ENCODE measurements at places on chromosomes 4 and X. TPM values are rescaled to one million over a fixed set of nuclear protein-coding genes. Genes with fewer than 3 reads are reported as not detected.
A peak's percentile ranks its signal among the peaks of the same experiment; 100 is the strongest.

DNA sequence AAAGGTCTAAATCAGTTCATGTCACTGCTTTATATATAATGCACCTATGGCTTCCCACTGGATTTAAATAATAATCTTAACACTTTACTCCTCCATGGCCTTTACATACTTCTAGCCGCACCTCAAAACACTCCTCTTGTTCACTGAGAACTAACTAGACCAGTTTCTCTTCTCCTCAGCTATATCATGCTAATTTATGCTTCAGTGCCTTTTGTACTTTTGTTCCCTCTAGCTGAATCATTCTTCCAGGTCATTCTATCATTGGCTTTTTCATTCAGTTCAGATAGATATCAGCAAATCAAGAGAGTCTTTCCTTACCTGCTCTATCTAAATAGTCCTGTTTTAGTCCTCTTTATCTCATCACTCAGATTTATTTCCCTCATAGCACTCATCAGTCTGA lies 64.2 kb downstream of the TET2 start:
- H3K36me3 ChIP-seq = peaks cover 16% of the 10 kb centered on the region
- no peaks in the 10 kb centered on the region for H3K27me3 ChIP-seq
- H3K4me3 ChIP-seq = no peak overlapping the region
- DNase-seq = no peak

- peaks cover 15% of the 10 kb centered on the region for H3K36me3 ChIP-seq
- peak overlapping the region; percentile 95 for H3K4me3 ChIP-seq
- H3K4me1 ChIP-seq = peaks cover 44% of the 10 kb centered on the region
- H3K27me3 ChIP-seq = no peaks in the 10 kb centered on the region
- peak overlapping the region; percentile 100 for H3K27ac ChIP-seq
Observed at GRCh38 chr4:102869569-102870197, 891 bp downstream of the CISD2 start.

GRCh38 chrX:17549107-17549651 lies 174.2 kb downstream of the NHS start:
- H3K36me3 ChIP-seq = no peaks in the 10 kb centered on the region
- peaks cover 35% of the 10 kb centered on the region for H3K4me1 ChIP-seq
- peaks cover 17% of the 10 kb centered on the region for H3K27me3 ChIP-seq

- DNase-seq = no peak
- peaks cover 36% of the 10 kb centered on the region for H3K4me1 ChIP-seq
- no peaks in the 10 kb centered on the region for H3K36me3 ChIP-seq
- H3K27me3 ChIP-seq = no peaks in the 10 kb centered on the region
- H3K27ac ChIP-seq = no peak overlapping the region
Observed at GRCh38 chr4:102505708-102506107, 4.5 kb downstream of the NFKB1 start.

Gene UPF3B
- total RNA-seq = 20.7 TPM

GRCh38 chrX:79162076-79162475 lies 17.6 kb downstream of the GPR174 start:
- no peak overlapping the region for H3K4me3 ChIP-seq
- no peaks in the 10 kb centered on the region for H3K4me1 ChIP-seq
- no peak overlapping the region for H3K27ac ChIP-seq
- H3K27me3 ChIP-seq = no peaks in the 10 kb centered on the region

DNA sequence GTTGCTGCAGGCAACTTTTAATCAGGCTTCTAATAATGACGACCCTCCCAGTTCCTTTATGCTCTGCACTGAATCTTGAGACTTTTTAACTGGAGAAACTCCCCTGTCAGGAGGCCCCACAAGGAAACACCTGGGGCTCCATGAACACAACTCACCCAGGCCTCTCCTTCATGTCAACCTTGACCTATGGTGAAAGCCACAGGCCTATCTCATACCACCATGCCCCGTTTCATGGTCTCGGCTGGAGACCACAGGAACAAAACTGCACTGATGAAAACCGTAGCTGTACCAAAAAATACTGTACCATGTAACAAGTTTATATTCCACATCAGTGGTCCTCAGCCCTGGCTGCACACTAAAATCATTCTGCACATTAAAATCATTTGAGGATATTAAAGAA lies 57.0 kb downstream of the ZNF827 start:
- H3K4me1 ChIP-seq = peaks cover 51% of the 10 kb centered on the region
- no peak overlapping the region for H3K4me3 ChIP-seq
- no peaks in the 10 kb centered on the region for H3K27me3 ChIP-seq
- H3K27ac ChIP-seq = peak overlapping the region; percentile 88
- H3K36me3 ChIP-seq = peaks cover 26% of the 10 kb centered on the region

- H3K27ac ChIP-seq = peak overlapping the region; percentile 92
- H3K4me1 ChIP-seq = peaks cover 80% of the 10 kb centered on the region
- H3K4me3 ChIP-seq = peak overlapping the region; percentile 37
- H3K27me3 ChIP-seq = no peaks in the 10 kb centered on the region
Observed at GRCh38 chr4:3388471-3389232, 53.1 kb upstream of the HGFAC start.

- no peak overlapping the region for H3K27ac ChIP-seq
- H3K27me3 ChIP-seq = no peaks in the 10 kb centered on the region
- no peak overlapping the region for H3K4me3 ChIP-seq
- no peaks in the 10 kb centered on the region for H3K36me3 ChIP-seq
- DNase-seq = no peak
Observed at GRCh38 chrX:51507551-51507950, 11.2 kb upstream of the NUDT11 start.

- peaks cover 3% of the 10 kb centered on the region for H3K36me3 ChIP-seq
- H3K4me1 ChIP-seq = no peaks in the 10 kb centered on the region
- no peak for DNase-seq
- H3K27ac ChIP-seq = no peak overlapping the region
- H3K27me3 ChIP-seq = no peaks in the 10 kb centered on the region
Observed at GRCh38 chr4:95585016-95585695, 36.4 kb upstream of the UNC5C start.

Gene SMIM43
- not detected for total RNA-seq

GRCh38 chr4:83152746-83153145 lies 38.2 kb upstream of the PLAC8 start:
- no peaks in the 10 kb centered on the region for H3K36me3 ChIP-seq
- no peak overlapping the region for H3K4me3 ChIP-seq
- no peaks in the 10 kb centered on the region for H3K27me3 ChIP-seq
- no peak overlapping the region for H3K27ac ChIP-seq
- DNase-seq = no peak

DNA sequence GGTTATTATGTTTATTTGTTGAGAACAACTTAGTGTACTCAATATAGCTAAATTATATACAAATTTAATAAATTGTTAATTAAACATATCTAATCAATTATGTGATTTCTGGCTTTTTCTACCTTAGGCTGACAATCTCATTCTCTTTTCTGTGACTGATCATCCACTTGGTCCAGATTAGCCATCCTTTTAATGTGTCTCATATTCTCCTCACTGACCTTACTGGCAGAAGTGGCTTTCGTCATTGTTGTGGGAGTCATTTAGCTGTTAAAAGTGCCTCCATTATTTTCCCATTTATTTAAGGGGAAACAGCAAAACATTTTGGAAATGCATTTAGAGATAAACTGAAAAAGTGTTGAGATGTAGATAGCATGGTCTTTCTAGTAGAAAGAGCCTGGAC lies 172.2 kb downstream of the CCSER1 start:
- no peaks in the 10 kb centered on the region for H3K36me3 ChIP-seq
- H3K4me3 ChIP-seq = no peak overlapping the region
- H3K4me1 ChIP-seq = no peaks in the 10 kb centered on the region
- H3K27ac ChIP-seq = no peak overlapping the region

GRCh38 chrX:31338991-31339350 lies 267.1 kb upstream of the FTHL17 start:
- H3K27me3 ChIP-seq = no peaks in the 10 kb centered on the region
- no peak for DNase-seq
- H3K27ac ChIP-seq = no peak overlapping the region
- peaks cover 41% of the 10 kb centered on the region for H3K4me1 ChIP-seq
- no peak overlapping the region for H3K4me3 ChIP-seq
- H3K36me3 ChIP-seq = no peaks in the 10 kb centered on the region

- peak overlapping the region; percentile 59 for H3K27ac ChIP-seq
- H3K4me3 ChIP-seq = no peak overlapping the region
- no peaks in the 10 kb centered on the region for H3K27me3 ChIP-seq
- peaks cover 42% of the 10 kb centered on the region for H3K4me1 ChIP-seq
- no peak for DNase-seq
- peaks cover 9% of the 10 kb centered on the region for H3K36me3 ChIP-seq
Observed at GRCh38 chr4:118898684-118899138, 10.1 kb downstream of the SYNPO2 start.

Gene TMEM175
- 32.5 TPM for total RNA-seq

GRCh38 chrX:150627957-150628356 lies 59.5 kb downstream of the MTM1 start:
- H3K4me3 ChIP-seq = no peak overlapping the region
- no peak for DNase-seq
- peaks cover 17% of the 10 kb centered on the region for H3K36me3 ChIP-seq
- H3K4me1 ChIP-seq = peaks cover 12% of the 10 kb centered on the region
- no peak overlapping the region for H3K27ac ChIP-seq
- no peaks in the 10 kb centered on the region for H3K27me3 ChIP-seq

- H3K36me3 ChIP-seq = no peaks in the 10 kb centered on the region
- H3K27ac ChIP-seq = peak overlapping the region; percentile 39
- H3K4me1 ChIP-seq = peaks cover 36% of the 10 kb centered on the region
- no peak overlapping the region for H3K4me3 ChIP-seq
- H3K27me3 ChIP-seq = no peaks in the 10 kb centered on the region
Observed at GRCh38 chr4:137668885-137669545, 136.7 kb upstream of the PCDH18 start.

- no peaks in the 10 kb centered on the region for H3K27me3 ChIP-seq
- H3K4me3 ChIP-seq = no peak overlapping the region
- H3K36me3 ChIP-seq = peaks cover 65% of the 10 kb centered on the region
Observed at GRCh38 chr4:761086-761485, 55.5 kb downstream of the PCGF3 start.

Gene SULT1B1
- 0.34 TPM for total RNA-seq

- DNase-seq = no peak
- H3K27ac ChIP-seq = no peak overlapping the region
- H3K4me1 ChIP-seq = no peaks in the 10 kb centered on the region
- peaks cover 3% of the 10 kb centered on the region for H3K27me3 ChIP-seq
- no peaks in the 10 kb centered on the region for H3K36me3 ChIP-seq
Observed at GRCh38 chrX:136065044-136065671, 79.9 kb downstream of the SLC9A6 start.

GRCh38 chr4:101253121-101253520 lies 94.2 kb downstream of the PPP3CA start:
- peaks cover 9% of the 10 kb centered on the region for H3K4me1 ChIP-seq
- H3K36me3 ChIP-seq = no peaks in the 10 kb centered on the region
- H3K4me3 ChIP-seq = no peak overlapping the region
- H3K27ac ChIP-seq = no peak overlapping the region

Gene FAM50A
- total RNA-seq = 54.1 TPM

GRCh38 chr4:7425124-7425523 lies 9.6 kb downstream of the PSAPL1 start:
- peaks cover 14% of the 10 kb centered on the region for H3K4me1 ChIP-seq
- no peak overlapping the region for H3K27ac ChIP-seq
- H3K27me3 ChIP-seq = no peaks in the 10 kb centered on the region
- DNase-seq = no peak

DNA sequence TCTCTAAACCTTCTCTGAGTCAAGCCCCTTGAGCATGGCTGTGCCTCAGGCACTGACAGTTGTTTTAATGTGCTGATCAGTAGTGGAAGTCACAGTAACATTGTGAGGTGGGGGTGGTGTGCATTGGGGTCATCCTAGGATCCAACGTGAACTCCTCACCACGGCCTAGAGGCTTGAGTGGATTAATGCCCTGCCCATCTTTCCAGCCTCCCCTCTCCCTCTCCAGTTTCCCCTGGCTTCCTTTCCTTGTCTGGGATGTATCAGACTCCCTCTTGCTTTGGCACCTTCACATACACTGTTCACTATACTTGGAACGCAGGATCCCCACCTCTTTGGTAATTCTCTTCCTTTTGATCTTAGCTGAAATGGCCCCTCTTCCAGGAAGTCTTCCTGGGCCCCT lies 13.3 kb upstream of the PJA1 start:
- no peak overlapping the region for H3K27ac ChIP-seq
- no peak for DNase-seq
- peaks cover 10% of the 10 kb centered on the region for H3K27me3 ChIP-seq
- peaks cover 4% of the 10 kb centered on the region for H3K4me1 ChIP-seq
- H3K4me3 ChIP-seq = no peak overlapping the region

Gene DOCK11
- total RNA-seq = 53.6 TPM

GRCh38 chr4:36310793-36311192 lies 29.4 kb downstream of the DTHD1 start:
- H3K4me3 ChIP-seq = no peak overlapping the region
- peaks cover 7% of the 10 kb centered on the region for H3K27me3 ChIP-seq
- H3K36me3 ChIP-seq = no peaks in the 10 kb centered on the region
- no peak overlapping the region for H3K27ac ChIP-seq
- no peak for DNase-seq

- no peaks in the 10 kb centered on the region for H3K36me3 ChIP-seq
- H3K27me3 ChIP-seq = no peaks in the 10 kb centered on the region
- no peaks in the 10 kb centered on the region for H3K4me1 ChIP-seq
- H3K4me3 ChIP-seq = no peak overlapping the region
Observed at GRCh38 chrX:122087341-122087740, 1039.9 kb downstream of the GLUD2 start.

DNA sequence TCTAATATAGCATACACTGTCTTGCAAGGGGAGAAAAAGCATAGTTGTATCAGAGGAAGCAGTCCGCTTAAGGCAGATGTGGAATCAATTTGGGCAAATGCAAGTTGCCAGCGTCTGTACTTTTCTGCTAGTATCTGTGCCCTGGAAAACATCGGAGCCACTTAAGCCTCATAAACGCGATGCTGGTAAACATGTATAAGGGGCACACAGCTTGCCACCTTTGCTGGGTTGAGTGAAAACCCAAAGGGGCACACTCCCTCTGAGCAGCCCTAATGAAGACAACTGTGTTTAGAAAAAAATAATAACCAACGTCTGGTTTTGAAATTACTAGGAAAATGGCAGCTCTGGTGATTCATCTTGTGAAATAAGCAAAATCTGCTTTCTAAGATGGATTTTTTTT lies 24.3 kb downstream of the SMIM20 start:
- no peak for DNase-seq
- no peaks in the 10 kb centered on the region for H3K36me3 ChIP-seq
- peaks cover 2% of the 10 kb centered on the region for H3K27me3 ChIP-seq

Gene ABCG2
- total RNA-seq = 0.82 TPM

DNA sequence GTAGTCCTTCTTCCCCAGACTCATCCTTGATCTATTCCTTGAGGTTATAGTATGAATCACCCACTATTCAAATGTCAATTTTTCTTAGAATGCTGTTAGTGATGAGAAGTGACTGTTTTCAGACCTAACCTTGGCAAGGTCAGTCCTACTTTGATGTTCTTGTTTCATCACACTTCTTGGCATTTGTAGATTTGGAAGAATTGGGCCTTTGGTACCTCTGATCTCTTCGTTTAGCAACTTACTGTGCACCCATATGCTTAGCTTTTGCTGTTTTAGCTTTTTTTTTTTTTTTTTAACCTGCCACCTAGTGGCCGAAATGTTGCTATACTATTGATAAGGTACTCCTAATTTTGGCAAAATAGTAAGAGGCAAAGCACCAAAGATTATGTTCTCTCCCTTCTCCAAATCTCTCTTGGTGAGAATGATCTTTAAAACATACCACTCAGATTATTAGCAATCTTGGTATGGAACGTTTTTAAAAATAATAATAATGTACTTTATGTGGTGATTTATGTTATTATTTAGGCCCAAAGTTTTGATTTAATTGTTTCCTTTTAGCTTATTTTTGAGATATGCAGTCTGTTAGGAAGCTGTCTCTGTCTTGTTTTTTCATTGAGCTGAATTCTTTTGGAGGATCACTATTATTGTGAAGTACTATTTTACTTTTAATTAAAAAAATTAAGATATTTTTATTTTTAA lies 16.6 kb downstream of the DCK start:
- H3K27me3 ChIP-seq = no peaks in the 10 kb centered on the region
- peaks cover 21% of the 10 kb centered on the region for H3K4me1 ChIP-seq
- H3K36me3 ChIP-seq = peaks cover 29% of the 10 kb centered on the region
- no peak overlapping the region for H3K4me3 ChIP-seq
- peak overlapping the region; percentile 6 for H3K27ac ChIP-seq

All from mesothelial cell of epicardium (in vitro differentiated cells).